Dorsolateral prefrontal cortex (tissue), 122 donors: ENCODE measurements at places on chromosomes 6 and 20.

GRCh38 chr6:27251112-27251605, 3.7 kb downstream of the PRSS16 start:
- peak; percentile 87 for DNase-seq

GRCh38 chr20:44080064-44080463, 106.9 kb downstream of the JPH2 start:
- DNase-seq = no peak

- no peak for DNase-seq
These were observed 4.5 kb upstream of the DDR1 start for GRCh38 chr6:30879684-30880427.

- no peak for DNase-seq
These were observed 12.2 kb upstream of the LRP11 start for GRCh38 chr6:149876241-149876933.

DNA sequence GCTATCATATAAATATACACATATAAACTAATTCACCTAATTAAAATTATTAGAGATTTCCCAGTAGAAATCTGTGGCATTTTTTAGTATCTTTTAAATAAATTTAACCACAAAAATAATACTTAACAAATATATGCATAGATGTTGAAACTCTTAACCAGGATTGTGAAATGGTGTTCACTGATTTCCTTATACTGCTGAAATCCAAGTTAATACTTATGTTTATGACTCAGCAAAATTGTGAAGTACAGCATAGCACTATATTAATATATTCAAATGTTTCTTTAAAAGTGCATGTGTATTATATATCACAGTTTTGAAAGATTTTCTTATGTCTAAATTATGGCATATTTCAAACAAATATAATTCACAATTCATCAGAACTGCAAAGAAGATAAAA, 328.2 kb upstream of the MANEA start:
- no peak for DNase-seq

- no peak for DNase-seq
These were observed 209.0 kb upstream of the RSPO3 start for GRCh38 chr6:126909493-126909892.

GRCh38 chr6:128164254-128164653, 263.4 kb upstream of the THEMIS start:
- DNase-seq = no peak

DNA sequence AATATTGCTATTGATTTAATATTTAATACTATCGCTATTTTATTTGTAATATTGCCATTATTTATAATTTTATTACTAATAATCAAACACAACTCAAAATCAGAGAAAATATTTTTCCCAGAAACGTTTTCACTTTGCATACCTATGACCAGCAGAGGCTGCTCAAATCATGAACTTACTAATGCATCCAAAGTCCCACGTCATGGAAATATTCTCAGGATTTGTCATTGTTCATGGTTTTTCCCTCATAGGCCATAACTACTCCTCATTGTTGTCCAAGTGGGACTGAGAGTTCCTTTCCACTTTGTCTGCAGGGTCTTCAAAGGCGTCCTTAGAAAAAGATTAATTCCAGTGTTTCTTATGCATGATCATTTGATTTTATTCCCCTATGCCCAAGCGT, 344.8 kb downstream of the THBS2 start:
- DNase-seq = no peak

DNA sequence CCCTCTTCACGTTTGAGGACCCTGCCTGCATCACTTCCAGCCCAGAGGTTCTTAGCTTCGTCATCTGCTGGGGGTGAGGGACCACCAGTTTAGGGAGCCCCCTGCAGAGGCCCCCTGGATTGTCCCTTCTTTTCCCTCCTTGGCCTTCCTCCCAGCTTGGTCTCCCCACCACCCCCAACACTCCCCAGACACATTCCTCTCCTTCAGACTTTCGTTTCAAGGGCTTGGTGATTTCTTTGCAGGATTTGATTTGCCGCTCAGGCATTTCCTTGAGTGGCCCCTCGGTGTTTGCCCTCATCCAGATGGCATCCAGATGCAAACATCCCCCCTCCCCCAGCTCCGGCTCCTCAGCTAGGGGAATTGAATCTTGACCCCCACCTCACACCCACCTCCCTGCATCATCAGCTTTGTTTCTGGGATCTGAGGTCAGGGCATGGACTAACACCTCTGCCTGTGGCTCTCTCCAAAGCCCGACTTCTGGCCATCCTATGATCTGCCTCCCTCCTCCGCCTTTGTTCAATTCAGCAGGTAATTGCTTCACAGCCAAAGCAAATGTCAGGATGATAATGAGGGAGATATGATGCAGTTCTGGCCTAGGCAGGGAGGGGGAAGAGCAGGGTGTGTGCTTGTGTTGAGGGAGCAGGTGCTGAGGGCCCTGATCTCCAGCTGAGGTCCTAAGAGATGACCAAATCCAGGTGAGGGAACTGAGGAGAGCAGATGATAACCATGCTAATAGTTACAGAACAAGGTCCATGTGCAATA, 141.5 kb downstream of the VEGFA start:
- DNase-seq = no peak
